ENCODE measurements at places on chromosomes 6 and 20.

GRCh38 chr20:12262747-12263146 lies 345.1 kb downstream of the BTBD3 start:
- no peak for DNase-seq

DNA sequence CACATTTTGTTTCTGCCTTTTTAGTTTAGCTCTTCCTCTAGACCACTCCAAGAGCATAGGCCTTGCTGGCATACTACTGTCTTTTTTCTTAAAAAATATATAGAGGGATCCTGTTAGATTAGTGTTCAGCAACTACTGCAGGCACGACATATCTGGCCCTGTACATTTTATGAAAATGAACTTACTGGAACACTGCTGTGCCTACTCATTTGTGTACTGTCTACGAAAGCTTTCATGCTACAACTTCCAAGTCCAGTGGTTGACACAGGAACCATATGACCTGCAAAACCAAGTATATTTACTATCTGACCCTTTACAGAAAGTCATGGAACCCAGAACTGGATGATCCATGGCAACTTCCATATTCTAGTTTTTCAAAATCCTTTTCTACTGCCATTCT lies 66.6 kb upstream of the SPTLC3 start:
- DNase-seq = no peak

DNA sequence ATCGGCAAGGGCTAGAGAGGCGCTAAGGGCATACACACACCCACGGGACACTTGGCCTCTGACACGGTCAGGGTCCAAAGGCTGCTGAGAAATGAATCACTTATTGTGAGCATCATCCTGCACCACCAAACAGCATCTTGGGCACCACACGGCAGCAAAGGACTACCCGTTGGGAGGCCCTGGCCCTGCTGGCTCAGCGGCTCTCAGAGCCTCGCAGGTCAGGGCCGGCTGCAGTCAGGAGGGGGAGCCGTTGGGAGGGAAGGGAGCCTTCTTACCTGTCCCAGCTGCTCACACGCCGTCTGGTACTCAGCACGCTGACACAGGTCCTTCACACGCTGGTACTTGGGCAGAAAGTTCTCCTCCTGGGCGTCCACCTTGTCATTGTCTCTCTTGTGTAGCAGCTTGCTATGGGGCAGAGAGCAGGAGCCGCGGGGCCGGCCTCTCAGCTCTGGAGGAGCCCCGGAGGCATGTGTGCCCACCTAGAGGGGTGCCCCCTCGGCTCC lies 109.0 kb downstream of the SULF2 start:
- no peak for DNase-seq

GRCh38 chr6:110250058-110250457 lies 69.8 kb downstream of the CDC40 start:
- no peak for DNase-seq

- peak; percentile 11 for DNase-seq
Observed at GRCh38 chr6:138689849-138690248, 83.7 kb upstream of the CCDC28A start.

DNA sequence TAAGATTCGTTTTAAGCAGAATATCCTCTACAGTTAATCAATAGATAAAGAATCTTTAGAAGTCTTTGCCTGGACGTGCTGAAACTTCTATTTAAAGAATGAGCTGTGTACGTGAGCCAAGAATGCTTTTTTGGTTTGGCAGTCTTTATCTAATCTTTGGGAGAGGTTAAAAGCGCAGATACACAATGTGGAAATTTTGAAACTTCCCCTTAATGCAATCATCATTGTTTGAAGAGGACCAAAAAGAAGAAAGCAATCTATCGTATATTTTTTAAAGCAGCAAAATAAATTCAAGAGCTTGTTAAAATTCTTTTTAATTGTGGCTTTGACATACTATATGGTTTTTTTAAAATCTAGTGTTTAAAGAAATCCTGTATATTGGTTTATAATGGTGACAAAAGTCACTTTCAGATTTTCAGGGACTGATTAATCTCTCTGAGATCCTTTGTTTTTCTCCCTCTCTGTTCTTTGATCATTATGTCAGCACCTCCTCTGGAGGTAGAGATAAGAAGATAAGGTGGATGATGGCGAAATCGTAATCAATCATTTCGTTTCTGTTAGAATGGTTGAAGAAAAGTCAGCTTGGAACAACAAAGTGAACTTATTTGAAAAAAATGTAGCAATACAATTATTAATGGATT lies 92.1 kb upstream of the FAM184A start:
- DNase-seq = no peak

DNA sequence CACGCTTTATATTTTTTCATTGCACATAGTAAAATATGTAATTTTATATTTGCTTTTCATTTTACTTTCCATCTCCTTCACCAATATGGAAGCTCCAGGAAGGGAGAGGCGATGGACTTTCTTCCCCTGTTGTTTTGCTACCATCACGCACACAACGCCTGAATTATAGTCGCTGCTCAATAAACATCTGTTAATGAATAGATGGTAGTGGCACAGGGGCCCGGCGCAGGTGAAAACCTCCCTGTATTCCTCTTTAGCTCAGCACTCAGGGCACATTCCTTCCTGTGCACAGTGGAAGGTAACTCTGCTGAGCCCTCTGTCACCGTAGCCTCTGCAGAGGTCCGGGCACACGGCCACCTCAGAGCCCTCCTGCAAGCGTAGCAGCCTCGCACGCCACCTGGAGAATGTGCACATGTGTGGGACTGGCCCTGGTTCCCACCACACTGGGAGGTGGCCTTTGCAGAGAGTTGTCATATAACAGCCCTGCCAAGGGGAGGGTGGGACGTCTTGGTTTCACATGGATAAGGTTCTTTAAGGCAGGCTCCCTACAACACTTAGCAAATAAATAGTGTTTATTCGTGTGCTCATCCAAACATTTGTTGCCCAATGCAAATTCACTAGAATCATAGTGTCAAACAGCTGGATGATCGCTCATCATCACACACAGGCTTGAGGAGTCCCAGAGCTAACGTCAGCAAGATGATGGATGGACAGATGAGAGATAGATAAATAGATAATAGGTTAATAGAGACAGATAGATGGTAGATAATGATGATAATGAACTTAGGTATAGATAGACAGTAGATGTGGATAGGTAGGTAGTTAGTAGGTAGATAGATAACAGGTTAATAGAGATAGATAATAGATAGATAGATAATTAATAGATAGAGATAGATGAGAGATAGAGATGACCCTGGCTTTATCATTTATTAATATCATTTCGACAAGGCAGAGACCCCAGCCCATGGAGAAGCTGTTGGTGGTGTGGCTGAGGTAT lies 32.3 kb upstream of the AFDN start:
- no peak for DNase-seq

- DNase-seq = no peak
Observed at GRCh38 chr6:31919624-31920303, 7.8 kb upstream of the C2 start.

DNA sequence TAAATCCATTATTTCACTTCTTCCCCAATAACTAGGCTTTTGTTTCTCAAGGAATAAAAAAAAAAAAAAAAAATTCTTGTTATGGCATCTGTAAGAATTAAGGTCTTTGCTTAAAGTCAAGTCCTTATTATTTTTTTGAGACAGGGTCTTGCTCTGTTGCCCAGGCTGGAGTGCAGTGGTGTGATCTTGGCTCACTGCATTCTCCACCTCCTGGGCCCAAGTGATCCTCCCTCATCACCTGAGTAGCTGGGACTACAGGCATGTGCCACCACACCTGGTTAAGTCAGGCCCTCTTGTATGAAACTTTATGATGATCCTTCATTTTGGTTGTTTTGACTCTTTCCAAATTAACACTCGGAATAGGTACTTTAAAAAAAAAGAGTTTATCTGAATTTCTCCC lies 17.3 kb downstream of the DSTN start:
- DNase-seq = no peak

GRCh38 chr20:33576432-33577125 lies 85.5 kb upstream of the C20orf144 start:
- no peak for DNase-seq

DNA sequence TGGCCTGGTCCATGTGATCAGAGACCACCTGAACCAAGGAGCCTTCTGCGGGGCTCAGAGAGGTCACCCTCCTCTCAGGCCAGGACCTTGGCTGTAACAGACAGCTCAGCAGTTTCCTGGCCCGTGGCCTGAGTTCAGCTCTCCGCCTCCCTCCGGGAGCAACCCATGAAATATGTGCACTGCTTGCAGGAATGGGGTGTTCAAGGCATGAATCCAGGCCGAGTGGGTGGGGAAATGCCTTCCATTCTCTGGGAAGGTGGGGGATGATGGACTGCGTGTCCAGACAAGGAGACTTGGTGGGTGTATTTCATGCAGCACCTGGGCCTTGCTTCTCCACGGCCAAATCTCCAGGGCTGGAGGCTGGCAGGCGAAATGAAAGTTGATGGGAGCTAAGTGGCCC lies 46.0 kb downstream of the SIRPA start:
- peak; percentile 75 for DNase-seq

DNA sequence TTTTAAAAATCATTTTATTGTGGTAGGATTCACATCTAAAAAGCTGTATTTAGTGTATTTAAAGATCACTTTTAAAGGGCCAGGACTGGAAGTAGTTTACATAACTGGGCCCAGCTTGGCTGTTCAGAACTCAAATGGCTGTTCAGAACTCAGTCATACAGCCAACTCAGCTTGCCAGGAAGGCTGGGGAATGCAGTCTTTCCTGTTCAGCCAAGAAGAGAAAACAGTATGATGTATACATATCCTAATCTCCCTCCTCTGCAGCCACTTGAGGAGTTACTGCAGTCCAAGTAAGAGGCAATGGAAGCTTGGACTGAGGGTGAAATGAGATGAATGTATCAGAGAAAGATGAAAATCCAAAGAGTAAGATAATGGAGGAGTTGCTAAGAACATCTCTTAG lies 24.6 kb downstream of the DSTN start:
- peak; percentile 34 for DNase-seq

- DNase-seq = no peak
Observed at GRCh38 chr6:119323931-119324330, 25.6 kb downstream of the MAN1A1 start.

DNA sequence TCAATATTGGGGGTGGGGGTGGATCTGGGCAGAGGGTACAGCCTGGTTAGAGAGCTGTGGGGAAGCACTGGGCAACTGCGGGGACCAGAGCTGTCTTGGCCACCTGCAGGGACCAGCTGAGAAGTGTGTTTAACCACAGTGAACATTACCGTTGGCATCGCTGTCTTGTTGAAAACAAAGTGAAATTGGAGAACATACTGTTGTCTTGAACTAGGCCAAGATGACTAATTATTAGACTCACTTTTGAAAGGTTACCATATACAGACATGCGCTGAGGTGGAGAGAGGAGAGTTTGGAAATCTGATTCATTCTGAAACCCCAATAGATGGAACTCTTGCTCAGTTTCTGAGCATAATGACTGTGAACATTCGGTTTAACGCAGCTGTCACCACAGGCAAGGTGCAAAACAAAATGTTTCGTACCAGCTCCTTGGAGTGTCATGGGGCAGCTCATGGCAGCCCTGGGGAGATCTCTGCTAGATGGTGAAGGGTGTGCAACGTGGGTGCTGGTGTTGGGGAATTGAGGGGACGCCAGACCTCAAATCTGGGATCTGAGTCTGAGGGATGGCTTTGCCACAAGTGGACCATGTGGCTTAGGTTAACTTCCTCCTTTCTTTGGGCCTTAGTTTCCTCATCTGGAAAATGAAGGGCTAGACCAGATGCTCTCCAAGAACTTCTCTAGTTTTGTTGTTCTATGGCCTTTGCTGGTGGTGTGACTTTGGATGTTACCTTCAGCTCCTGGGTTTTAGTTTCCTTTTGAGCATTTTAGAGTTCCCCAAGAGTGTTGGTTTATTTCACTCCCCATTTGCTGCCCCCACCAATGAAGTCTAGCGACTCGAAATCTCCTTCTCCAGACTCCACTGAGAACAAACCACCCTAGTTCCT lies 24.6 kb upstream of the GTSF1L start:
- DNase-seq = peak; percentile 47

- no peak for DNase-seq
Observed at GRCh38 chr20:20130399-20130798, 78.1 kb downstream of the CFAP61 start.

DNA sequence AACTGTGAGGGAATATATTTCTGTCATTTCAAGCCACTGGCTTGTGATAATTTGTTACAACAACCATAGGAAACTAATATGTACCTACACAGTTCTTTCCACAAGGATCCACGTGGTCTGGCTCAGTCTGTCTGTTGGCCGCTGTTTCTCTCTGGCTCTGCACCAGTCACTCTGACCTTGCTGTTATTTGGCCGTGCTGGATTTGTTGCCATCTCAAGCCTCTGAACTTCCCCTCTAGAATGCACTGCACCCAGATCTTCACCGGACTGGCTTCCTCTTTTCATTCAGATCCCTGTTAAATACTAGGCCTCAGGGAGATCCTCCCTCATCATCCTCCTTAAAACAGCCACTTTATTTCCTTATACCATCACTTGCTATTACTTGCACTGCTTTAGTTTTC lies 446.8 kb downstream of the TFAP2B start:
- no peak for DNase-seq

GRCh38 chr6:17662585-17662984 lies 44.1 kb downstream of the NUP153 start:
- no peak for DNase-seq

- no peak for DNase-seq
Observed at GRCh38 chr6:155155787-155156447, 107.9 kb upstream of the CLDN20 start.

- peak; percentile 11 for DNase-seq
Observed at GRCh38 chr20:18258126-18258860, 30.0 kb upstream of the ZNF133 start.
